GM12892 (cell line): ENCODE measurements at places on chromosomes 1 and 21.

DNA sequence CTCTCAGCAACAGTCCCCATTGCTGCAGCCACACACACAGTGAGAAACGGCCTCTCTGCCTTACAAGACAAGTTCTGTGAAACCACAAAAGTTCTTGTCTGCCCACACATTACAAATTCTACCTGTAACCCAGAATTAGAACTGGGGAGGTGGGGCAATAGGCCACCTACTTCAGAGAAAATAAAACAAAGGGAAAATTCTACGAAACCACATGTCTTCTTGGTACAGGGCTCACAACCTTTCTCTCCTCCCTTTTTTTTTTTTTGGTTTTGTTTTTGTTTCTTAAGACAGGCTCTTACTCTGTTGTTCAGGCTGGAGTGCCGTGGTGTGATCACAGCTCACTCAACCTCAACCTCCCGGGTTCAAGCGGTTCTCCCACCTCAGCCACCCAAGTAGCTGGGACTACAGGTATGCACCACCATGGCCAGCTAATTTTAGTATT lies 30.2 kb downstream of the LPAR3 start:
- DNase-seq: peak; percentile 21

DNA sequence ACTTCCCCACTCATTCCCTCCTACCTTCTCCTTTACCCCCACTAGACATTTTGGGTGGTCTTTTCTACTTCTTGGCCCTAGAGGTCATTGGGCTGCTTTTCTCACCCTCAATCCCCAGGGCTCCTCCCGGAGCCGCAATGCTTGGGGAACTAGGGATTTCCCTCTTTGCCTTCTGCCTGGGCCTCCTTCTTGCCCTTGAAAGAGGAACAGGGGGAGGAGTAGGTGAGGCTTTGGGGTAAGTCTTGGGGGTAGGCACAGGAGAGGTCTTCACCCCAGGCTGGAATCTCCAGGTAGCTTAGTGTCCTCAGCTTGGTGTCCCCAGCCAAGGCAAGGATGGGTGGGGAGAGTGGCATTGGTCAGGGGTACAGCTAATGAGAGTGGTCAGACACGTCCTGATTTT lies 56.2 kb upstream of the EPS8L3 start:
- no peak for DNase-seq

GRCh38 chr1:25080294-25081209 lies 150.5 kb upstream of the RUNX3 start:
- DNase-seq: no peak

DNA sequence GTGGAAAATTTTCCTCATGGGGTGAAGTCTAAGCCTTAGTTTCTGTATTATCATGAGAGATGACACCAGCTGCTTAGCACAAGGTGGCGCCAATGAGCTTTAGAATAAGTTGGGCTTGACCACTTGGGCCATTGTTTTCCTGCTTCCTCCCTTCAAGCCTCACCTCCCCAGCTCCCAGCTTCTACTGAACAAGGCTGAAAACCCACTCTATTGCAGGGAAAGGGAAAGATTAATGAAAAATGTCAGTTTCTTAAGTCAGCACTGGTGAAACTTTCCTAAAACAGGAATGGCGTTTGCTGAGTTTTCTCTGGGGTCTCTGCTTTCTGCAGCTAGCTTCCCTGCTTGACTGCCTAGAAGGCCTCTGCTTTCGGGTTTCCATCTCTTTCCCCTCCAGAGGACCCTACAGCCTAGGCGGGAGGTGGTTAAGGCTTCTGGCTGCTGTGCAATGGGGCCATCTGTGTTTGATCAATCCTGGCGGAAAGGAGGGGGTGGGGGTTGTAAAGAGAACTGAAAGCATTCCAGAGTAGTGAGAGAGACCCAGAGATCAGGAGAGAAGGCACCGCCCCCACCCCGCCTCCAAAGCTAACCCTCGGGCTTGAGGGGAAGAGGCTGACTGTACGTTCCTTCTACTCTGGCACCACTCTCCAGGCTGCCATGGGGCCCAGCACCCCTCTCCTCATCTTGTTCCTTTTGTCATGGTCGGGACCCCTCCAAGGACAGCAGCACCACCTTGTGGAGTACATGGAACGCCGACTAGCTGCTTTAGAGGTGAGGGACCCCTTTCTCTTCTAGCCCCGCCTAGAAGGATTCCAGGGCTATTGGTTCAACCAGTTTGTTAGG lies at the start of gene OLFML3:
Gene OLFML3 (plus strand): TSS at position 612 of the 840 bp plus-strand sequence. CDS start 43 bp downstream, at position 655.
- peak; percentile 29 for DNase-seq

GRCh38 chr21:34019402-34019801 lies 54.0 kb upstream of the MRPS6 start:
- DNase-seq: no peak

DNA sequence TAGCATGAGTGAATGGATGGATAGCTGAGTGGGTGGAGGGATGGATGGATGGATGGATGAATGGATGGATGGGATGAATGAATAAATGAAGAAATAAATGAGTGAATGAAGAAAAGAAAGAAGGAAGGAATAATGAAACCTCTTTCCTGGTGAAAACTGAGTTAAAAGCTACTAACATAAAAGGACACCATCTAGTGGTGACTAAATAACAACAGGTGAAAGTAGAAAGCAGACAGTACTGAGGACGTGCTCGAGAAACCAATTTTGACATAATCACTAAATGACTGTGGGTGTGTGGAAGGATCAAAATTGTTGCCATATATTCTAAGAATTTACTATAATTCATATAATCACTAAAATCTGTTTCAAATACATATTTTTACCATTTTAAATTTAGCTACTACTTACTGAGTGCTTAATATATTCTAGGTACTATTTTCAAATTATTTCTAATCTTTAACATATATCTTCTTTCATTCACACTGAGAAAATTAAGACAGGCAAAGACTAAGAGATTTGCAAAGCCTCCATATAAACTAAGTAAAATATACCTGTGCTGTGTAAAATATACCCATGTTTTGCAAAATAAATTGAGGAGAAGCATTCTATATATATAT lies 522.9 kb downstream of the LRRIQ3 start:
- DNase-seq: no peak

DNA sequence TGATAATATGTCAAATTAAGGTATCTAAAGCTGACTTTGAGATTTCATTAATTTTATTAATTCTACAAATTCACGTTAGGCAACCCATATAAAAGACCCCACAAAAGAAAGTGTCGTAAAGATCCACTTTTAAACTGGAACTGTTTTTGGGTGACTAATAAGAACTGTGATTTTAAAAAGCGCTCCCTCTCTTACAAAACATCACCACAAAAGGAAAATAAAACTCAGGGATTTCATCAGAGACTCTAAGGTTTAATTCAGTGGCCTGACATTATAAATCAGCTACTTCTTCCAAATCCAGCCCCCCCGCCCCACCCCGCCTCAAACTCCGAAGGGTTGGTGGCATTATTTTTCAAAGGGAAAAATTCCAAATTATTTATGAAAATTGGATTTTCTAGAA lies 2.7 kb downstream of the COL24A1 start:
- DNase-seq: no peak
